ENCODE measurements at places on chromosomes 6 and 20.

- no peak for DNase-seq
Measured at GRCh38 chr6:81436990-81437389, 315.5 kb downstream of the TENT5A start.

- DNase-seq: no peak
Measured at GRCh38 chr6:25229671-25230321, 49.4 kb upstream of the CARMIL1 start.

DNA sequence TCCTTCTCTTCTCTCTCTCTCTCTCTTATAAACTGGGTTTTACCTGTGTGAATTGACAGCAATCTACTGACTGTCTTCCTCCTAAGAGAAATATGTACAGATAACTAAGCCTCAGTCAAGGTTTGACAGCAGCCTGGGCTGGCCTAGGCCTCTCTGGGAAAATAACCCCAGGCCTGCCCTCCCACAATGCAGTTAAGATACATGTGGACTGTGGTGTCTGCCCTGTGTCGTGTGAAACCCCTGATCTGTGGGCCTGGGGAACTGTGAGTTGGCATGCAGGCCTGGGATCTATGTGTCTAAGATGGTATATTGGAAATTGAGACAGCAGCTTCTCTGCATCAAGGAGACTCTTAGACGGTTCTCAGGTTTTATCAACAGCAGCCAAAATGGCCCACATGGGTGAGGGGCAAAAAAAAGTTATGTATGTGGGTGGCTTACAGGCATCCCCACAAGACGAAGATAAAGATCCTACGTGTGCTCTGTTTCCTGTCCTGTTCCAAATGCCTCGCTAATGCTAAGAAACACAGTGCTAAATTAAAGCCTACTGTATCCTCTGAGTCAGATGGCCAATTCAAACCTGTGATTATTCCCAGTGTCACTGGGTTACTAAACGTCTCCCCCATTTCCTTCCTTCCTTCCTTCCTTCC is 19.0 kb downstream of the LRFN2 start:
- no peak for DNase-seq

- no peak for DNase-seq
Measured at GRCh38 chr6:106527117-106527516, 102.2 kb downstream of the RTN4IP1 start.

DNA sequence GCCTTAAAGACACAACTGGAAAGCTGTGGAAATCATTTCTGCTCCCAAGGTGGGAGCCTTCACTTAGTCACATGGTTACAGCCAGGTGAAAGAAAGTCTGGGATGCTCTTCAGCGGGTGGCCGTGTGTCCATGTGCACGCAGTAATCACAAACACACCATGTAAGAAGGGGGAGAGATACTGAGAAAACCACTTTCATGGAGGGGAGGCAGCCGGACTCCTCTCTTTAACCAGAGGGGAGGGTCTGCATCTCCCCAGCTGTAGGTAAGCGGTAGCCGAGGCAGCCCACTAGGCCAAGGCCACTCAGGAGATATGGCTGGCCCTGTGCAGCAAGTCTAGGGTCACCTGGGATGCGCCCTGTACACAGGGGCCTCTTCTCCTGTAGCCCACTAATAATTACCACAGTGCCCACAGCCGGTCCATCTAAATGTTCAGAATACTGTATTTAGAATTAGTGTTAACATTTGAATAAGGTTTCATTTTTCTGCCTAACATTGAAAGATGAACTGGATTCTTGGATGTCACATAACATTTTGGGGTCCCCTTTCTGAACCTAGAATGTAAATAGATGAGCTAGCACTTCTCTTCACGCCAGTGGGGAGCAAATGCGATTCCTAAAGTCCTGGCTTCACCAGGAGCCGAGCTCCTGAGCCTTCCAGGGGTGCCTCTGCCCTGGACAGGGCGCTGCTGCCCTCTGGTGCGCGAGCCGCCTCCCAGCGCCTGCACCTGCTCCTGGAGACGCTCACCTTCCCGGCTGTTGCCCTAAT is 15.9 kb downstream of the GPR31 start:
- peak; percentile 69 for DNase-seq

DNA sequence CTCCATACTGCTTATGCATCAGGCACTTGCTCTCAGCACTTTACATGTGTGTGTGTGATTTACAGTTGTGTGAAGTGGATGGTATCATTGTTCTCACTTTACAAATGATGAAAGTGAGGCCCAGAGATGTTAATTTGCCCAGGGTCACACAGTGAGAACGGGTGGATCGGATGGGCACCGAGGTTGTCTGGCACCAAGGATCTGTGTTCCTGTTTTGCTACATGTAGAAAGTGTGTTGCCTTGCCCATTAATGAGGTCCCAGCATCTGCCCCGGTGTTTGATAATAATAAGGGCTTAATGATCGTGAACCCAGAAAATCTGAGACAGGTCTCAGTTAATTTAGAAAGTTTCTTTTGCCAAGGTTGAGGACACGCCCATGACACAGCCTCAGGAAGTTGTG is 216.1 kb upstream of the QKI start:
- DNase-seq: no peak

DNA sequence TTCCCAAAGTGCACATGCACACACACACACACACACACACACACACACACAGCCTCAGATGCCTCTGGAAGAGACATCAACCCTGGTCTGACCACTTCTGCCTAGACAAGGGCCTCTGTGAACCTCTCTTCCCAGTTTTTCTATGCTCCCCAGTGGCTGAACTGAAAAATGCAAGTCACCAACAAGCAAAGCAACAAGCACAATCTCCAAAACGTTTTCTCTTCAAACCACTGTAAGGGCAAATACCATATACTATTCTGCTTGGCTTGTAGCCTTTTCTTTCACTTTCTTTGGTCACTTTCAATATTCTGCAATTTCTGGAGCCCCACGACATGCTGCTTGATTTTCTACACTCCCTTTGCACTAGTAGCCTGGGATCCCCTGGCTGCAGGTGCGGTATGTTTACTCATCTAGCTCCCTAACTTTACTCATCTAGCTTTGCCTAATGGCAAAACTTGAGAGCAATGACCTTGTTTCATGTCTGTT is 121.4 kb upstream of the DST start:
- DNase-seq: peak; percentile 54

GRCh38 chr20:13006825-13007224 is 1.9 kb upstream of the SPTLC3 start:
- DNase-seq: no peak

- no peak for DNase-seq
Measured at GRCh38 chr6:162710936-162711335, 16.6 kb downstream of the PRKN start.

DNA sequence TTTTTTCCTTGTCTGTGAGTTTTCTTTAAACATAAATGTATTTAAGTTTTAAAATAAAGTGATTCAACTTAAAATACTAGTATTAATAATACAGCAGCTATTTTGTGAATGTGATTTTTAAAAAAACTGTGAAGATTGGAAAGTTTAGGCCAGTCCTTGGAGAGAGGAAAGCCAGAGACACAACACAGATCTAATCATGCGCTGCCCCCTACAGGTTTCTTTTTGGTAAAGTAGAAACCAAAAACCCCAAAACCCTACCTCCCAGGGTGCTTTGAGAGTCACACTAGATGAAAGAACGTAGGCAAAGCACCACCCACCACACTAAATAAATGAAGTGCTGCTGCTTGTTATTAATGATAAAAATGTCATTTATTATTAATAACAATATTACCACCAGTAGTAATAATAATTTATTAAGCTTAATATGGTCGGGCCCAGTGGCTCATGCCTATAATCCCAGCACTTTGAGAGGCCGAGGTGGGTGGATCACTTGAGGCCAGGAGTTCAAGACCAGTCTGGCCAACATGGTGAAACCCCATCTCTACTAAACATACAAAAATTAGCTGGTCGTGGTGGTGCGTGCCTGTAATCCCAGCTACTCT is 33.7 kb downstream of the SLC9A8 start:
- DNase-seq: peak; percentile 75

DNA sequence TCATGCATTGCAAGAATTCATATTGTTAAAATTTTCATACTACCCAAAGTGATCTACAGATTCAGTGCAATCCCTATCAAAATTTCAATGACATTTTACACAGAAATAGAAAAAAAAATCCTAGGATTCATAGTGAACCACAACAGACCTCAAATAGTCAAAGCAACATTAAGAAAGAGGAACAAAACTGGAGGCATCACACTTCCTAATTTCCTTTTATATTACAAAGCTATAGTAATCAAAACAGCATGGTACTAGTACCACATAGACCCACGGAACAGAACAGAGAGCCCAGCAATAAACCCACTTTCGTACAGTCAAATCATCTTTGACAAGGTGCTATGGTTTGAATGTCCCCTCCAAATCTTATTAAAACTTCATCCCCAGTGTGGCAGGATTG is 39.7 kb downstream of the NTSR1 start:
- no peak for DNase-seq

- no peak for DNase-seq
Measured at GRCh38 chr6:36290668-36291620, 21.1 kb downstream of the PNPLA1 start.

- DNase-seq: no peak
Measured at GRCh38 chr6:83958241-83958685, 75.3 kb upstream of the MRAP2 start.

- no peak for DNase-seq
Measured at GRCh38 chr6:34331371-34332050, 61.0 kb downstream of the NUDT3 start.

- no peak for DNase-seq
Measured at GRCh38 chr6:166486536-166486880, 100.0 kb downstream of the RAMACL start.

DNA sequence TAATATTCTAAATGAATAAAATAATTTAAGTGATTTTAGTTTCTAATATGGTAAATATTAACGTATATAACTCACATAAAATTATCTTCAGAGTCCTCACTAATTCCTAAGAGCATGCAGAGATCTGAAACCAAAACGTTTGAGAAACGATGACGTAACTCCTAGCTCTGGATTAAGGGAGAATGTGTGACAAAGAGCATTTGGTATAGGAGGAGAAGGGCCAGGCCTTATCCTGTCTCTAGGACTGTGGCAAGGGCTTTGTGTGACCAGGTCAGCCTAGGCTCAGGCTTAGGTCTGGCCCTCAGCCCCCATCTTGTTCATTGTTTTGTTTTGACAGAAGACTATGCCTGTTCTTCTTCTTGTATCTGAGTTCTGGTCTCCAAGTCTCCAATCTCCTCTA is 19.2 kb upstream of the POLR1H start:
- no peak for DNase-seq

DNA sequence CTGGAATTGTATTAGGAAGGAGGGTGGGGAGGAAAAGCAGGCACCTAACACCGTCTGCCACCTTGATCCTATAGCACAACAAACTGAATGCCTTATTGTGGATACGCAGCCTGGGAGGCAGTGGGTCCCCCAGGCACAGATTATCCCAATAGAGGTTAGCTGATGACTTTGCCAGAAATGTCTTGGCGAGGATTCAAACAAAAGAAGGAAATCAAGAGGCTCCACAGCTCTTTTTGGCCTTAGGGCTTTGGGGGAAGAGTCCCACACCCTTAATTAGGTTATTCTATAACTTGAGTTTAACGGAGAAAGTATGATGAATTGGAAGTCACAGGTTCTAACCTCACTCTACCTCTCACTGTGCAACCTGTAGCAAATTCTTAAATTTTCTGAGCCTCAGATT is 102.0 kb downstream of the MRPL14 start:
- no peak for DNase-seq

GRCh38 chr6:159726255-159726917 is 920 bp upstream of the WTAP start:
- no peak for DNase-seq

GRCh38 chr6:158040804-158041347 is 59.2 kb downstream of the SYNJ2 start:
- no peak for DNase-seq

- DNase-seq: no peak
Measured at GRCh38 chr6:527989-528673, 128.8 kb downstream of the HUS1B start.

- DNase-seq: no peak
Measured at GRCh38 chr20:625360-625932, 15.3 kb upstream of the TCF15 start.

GRCh38 chr20:33658929-33659328 is 3.2 kb upstream of the C20orf144 start:
- DNase-seq: no peak

DNA sequence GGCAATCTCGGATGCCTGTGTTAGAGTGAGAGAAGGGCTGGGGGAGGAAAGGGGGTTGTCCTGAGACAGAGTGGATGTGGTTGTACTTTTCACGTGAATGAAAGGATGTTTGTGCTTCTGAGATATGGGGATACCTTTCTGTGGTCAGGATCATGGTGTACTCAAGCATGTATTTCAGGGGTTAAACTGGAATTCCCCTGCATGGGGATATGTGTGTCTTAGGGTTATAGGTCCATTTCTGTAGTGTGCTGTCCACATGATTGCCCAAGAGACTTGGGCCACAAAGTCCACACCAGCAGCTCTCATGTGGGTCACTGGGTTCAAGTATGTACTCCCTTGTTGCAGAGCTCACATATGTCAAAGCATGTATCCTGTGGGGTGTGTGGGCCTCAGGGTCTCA is 10.5 kb downstream of the SYNGAP1 start:
- no peak for DNase-seq

GRCh38 chr20:10645205-10645570 is 28.6 kb downstream of the JAG1 start:
- no peak for DNase-seq

- no peak for DNase-seq
Measured at GRCh38 chr6:108407904-108408827, 113.3 kb downstream of the AFG1L start.

GRCh38 chr6:47278545-47278944 is 31.2 kb downstream of the TNFRSF21 start:
- no peak for DNase-seq

DNA sequence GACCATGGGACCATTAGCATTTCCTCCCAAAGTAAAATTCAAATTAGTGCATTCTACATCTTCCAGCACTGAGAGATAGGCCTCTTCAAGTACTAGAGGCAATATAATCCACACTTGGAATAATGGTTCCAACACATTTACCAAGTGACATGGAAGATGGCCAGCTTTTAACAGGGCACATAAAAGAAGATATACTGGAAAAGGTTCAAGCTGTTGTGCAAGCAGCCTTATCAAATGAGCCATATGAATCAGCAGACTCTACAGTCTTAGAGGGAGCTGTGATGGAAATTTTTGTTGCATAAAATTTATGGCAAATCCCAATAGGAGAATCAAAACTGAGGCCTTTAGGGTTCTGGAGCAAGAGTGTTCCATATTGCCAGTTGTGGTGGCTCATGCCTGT is 526.6 kb upstream of the IRAK1BP1 start:
- no peak for DNase-seq

DNA sequence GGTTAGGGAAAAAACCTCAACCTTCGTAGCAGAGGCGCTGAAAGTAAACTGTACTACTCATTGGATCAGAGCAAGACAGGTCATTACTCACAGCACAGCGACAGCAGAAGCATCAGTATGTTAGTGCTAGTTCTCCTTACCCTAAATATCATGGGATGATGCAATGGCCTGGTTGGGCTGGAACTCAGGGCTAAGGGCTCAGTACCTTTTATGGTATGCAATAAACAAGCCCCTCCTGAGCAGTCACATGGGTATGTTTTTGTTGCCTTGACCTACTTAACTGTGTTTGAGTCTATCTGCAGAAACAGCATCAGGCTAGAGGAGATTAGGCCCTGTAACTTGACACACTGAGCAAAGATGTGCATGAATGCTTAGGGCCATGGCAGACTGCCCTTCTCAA is 369.4 kb upstream of the IMPG1 start:
- peak; percentile 89 for DNase-seq

All from ELF-1 (cell line).